ENCODE measurements at places on chromosomes 7 and 10.
A peak's percentile ranks its signal among the peaks of the same experiment; 100 is the strongest.

- DNase-seq = no peak
These were observed 235.2 kb downstream of the TCERG1L start for GRCh38 chr10:131076356-131076755.

DNA sequence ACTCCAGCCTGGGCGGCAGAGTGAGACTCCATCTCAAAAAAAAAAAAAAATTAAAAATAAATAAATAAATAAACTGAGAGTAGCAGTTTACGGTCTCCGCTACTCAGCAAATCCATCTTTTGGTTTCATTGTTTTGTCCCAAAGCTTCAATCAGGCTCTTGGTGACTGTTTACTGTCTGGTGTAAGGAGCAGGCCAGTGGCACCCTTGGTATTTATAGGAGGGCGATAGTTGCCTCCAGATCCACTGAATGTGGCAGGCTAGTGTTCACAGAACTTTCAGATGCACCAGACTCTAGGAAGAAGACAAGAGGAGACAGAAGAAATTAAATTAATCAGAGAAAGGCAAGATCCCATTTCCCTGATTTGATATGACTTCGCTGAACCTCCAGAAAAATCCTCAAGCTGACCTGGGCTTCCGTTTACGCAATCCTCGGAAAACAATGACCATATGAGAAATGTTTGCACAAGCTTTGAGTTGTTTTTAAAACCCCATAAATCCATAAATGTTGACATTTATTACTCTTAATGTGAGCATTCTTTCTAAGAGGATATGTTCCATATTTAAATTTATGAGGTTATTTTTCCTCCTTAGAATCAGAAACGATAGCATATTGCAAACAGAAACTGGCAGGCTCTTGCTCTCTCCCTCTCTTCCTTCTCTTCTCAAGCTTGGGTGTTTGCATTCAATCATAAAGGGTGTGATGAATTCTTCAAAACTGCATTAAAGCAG lies 7.1 kb upstream of the MUC3A start:
- no peak for DNase-seq

DNA sequence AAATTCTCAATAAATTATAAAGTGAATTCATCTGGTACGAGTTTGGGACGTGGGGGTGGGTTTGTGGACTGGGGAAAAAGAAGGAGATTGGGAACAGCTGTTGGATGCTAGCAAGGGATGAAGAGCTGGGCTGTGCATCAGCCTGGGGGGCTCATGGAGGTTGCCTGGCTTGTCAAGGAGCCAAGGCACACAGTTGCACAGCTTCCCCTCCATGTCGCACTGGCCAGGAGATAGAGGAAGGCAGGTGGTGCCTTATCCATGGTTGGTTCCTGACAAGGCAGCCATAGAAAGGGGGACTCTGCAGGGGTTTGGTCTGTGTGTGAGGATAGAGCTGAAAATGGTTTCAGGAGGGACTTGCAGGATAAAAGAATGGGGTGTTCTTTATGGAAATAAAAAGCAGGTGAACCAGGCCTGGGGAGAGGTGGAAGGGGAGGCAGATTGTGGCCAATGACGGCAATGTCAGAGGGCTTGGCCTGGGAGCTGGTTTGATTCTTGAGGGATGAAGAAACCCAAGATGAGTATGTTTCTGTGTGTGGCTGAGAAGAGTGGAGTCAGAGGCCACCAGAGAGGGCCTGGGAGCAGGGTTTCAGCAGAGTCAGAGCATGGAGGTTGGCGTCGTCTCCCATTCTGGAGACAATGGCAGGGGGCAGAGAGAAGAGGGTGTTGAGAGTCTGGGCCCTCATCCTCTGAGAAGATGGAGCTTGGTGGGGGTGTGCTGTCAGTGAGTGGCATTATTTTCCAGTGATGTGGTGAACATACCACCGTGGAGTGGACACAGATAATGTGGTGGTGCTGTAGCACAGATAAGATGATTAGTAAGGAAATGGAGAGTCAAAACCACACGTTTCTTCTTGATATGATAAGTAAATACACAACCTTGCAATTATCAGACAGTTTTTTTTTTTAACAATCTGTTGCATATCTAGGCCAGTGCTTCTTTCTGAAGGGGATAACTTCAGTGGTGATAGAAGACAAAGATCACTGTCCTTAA lies 108.2 kb downstream of the PTPN20 start:
- no peak for DNase-seq

DNA sequence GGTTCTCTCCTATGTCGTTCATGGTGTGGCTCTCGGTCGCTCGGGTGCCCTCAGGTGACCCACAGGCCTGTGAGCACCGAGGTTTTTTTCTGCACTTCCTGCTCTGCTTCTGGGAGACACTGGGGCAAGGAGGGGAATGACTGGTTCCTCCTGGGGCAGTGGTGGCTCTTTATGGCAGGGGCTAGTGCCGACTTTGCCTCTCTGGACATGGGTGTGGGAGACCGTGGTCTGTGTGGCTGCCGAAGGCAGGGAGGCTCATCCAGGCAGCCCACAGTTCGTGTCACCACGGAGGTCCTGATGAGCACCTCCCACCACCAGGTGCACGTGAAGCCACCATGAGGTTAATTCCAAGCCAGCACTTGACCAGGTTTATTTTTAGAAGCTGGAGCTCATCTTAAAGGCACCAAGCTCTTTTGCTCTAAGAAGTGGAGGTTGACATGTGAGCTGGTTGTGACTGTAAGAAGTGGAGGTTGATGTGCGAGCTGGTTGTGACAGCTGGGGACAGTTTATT lies 24.7 kb upstream of the DPYSL4 start:
- no peak for DNase-seq

DNA sequence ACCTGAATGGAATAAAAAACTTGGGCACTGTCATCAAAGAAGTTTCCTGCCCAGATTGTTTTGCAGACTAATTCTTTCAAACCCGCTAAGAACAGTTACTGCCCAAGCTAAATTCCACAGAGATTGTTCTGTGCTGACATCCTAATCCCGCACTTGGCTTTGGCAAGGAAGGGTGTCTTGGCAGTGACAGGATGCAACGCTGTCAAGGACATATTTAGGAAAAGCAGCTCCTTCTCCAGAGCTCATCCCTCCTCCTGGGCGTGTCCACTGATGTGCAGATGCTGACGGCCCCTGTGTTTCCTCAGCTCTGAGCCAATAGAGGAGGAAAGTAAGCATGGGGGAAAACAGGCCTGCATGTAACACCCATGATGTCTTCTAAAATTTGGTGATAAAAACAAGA lies 74.2 kb downstream of the EEPD1 start:
- no peak for DNase-seq

- no peak for DNase-seq
These were observed 44.3 kb upstream of the STEAP1B start for GRCh38 chr7:22544245-22544644.

DNA sequence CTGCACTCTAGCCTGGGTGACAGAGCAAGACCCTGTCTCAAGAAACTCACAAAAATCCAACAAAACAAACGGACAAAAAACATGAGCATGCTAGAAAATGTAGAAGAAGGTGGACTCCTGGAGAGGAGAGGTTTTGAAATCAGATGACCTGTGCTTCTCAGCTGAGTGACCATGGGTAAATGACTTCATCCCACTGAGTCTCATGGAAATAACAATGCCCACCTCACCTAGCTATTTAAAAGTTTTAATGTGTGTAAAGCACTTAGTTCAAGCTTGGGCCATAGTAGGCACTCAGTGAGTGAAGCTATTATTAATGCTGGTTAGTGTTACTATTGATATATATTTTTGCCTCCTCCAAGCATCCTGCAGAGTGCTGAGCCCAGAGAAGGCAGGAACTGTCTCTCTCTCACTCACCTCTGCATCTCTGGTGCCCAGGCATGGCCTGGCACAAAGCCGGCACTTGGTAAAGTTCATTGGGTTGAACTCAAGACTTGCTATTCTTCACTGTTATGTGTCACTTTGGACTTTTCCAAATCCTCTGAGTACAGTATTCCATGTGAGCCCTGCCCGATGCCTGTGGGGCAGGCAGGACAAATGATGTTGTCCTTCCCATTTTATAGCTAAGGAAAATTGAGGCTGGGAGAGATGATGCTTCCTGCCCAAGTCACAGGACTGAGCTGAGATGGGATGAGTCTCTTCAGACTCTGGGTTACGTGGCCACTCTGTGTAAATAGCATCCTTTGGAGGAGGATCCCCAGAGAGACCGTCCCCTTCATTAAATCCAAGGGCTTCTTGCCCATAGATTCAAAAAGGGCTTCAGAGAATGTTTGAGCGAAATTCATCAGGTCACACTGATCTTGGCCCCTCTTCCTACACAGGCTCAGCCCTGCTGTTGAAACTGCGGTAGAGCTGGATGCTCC lies 81.4 kb upstream of the EMX2 start:
- no peak for DNase-seq

GRCh38 chr10:122461367-122461728 lies at the start of gene HTRA1:
HTRA1 (plus strand) TSS chr10:122461553; CDS start chr10:122461653, 100 bp downstream.
- DNase-seq = no peak

GRCh38 chr10:92756201-92757065 lies 66.7 kb downstream of the HHEX start:
- no peak for DNase-seq

- DNase-seq = peak; percentile 40
These were observed 47.5 kb downstream of the FAM53B start for GRCh38 chr10:124696446-124697392.

GRCh38 chr7:139626817-139627216 lies 103.3 kb downstream of the CLEC2L start:
- DNase-seq = no peak

DNA sequence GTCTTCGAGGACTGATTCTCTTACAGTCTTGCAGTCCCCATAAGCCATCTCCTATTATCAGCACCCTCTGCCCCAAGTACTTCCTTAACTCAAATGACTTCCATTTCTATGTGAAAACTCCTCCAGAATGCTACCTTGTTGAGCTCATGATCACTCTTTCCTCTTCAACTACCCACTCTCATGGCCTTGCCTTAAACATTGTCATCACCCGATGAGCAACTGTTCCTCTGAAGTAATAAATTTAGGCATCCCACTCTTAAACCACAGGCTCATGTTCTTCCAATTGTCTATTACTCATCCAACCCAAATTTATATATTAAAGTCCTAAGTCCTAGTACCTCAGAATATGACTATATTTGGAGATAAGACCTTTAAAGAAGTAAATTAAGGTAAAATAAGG lies 152.9 kb downstream of the C1GALT1 start:
- no peak for DNase-seq

GRCh38 chr7:47322731-47323130 lies 259.2 kb downstream of the TNS3 start:
- DNase-seq = no peak

GRCh38 chr10:100656454-100656853 lies 88.9 kb upstream of the PAX2 start:
- no peak for DNase-seq

DNA sequence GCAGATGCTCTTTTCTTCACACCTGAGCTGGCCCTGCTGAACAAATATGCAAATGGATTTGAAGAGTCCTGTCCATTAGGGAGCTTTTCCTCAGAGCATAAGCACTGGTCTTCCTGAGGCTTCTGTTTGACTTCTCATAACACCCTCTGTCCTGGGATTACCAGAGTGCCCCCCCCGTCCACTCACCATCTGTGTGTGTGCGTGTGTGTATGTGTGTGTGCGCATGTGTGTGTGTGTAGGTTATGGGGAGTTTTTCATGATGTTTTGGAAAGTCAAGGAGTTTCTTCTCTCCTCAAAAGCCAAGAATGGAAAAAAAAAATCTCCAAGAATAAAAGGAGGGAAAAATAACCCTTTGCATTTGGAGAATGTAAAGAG lies 57.7 kb upstream of the COMTD1 start:
- no peak for DNase-seq

- DNase-seq = no peak
These were observed 398.1 kb upstream of the C7orf33 start for GRCh38 chr7:148192491-148192890.

GRCh38 chr7:47366211-47366610 lies 215.7 kb downstream of the TNS3 start:
- DNase-seq = no peak

DNA sequence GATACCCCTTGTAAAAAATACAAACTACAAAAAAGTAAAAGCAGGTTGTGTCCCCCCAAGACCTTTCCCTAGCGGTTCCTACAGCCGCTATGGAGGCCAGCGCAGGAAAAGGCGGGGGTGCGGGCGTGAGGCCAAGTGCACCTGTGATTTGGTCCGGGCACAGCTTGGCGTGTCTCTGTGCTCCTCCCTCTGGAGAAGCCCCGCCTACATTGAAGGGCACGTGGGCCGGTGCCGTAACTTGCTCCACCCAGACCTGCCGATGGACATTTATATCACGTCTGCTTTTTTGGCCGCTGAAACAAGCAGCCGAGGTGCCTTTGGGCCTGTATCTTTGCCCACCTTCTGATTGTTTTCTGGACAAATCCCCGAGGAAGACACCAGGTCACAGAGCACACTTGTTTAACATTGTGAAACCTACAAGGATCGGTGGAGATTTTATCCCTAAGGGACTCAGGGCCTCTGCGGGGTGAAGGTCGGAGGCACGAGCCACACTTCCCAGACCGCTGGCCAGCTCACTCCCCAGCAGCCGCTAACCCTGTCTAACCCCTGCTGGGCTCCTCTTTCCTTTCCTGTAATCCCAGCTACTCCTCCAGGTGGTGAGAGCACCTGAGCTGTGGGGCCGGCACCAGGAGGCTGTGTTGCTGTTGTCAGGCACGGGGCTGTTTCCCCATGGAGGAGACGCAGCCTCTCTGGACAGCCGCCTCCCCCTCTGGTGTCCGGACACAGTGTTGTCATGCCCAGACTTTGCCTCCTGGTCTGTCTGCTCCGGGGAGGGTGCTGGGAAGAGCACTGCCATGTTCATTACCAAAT lies 18.8 kb upstream of the INPP5A start:
- DNase-seq = no peak

- DNase-seq = no peak
These were observed 80.9 kb downstream of the FAM171A1 start for GRCh38 chr10:15290150-15290549.

DNA sequence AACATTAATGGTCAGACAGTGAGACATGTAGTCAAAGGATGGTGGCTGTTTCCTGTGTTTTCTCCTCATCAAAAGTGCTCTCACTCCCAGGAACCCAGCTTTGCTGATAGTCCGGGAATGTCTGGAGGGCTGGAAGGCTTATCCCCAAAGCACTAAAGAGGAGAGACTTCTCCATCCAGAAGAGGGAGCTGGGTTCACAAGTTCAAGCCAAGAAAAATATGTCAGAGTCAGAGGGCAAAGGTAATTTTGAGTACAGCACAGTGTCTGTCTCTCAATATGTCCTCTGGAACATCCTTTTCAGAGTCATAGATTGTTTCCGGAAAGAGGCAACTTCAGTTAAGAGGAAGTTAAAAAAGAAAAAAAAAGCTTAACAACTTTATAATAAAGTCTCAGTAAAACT lies 281.5 kb upstream of the PHYHIPL start:
- no peak for DNase-seq

Measured in stimulated activated naive CD4-positive, alpha-beta T cell treated with Interleukin-2 at 50 U/mL for 16 hours (primary cell).